ENCODE measurements at places on chromosomes 2 and 18.

GRCh38 chr18:76518123-76518859 lies 23.2 kb upstream of the ZNF516 start:
- DNase-seq, result no peak

DNA sequence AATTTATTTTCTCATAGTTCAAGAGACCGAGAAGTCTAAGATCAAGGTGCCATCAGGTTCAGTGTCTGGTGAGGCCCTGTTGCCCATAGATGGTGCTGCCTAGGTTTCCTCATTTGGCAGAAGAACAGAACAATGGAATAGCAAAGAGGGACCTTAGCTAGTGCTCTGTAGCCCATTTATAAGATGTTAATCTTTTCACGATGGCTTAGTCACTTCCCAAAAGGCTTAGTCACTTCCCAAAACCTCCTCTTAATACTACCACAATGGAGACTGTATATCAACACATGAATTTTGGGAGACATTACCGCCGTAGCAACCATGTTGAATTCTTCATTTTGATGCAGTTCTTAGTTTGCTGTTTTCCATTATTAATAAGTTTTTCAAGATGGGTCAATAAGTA lies 246.3 kb upstream of the NRP2 start:
- DNase-seq, result no peak

GRCh38 chr2:197072533-197072932 lies 146.0 kb upstream of the PGAP1 start:
- no peak for DNase-seq

DNA sequence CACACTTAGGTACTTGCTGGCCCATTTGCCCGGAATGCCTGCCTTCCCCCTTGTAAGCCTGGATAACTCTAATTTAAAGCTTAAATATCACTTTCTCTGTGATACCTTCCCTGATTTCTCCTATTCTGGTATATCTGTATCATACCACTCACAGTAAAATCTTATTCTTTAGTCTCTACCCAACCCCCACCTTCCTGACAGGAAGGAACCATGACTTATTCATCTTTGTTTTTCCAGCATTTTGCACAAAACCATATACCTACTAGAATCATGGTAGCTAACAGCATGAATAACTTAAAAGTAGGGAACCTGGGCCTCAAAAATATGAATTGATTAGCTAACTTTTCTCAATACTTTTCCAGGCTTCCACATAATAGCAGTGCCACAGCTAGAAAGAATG lies 111.5 kb downstream of the GFPT1 start:
- DNase-seq, result no peak

GRCh38 chr2:55247025-55247424 lies 14.5 kb downstream of the RPS27A start:
- DNase-seq, result no peak

DNA sequence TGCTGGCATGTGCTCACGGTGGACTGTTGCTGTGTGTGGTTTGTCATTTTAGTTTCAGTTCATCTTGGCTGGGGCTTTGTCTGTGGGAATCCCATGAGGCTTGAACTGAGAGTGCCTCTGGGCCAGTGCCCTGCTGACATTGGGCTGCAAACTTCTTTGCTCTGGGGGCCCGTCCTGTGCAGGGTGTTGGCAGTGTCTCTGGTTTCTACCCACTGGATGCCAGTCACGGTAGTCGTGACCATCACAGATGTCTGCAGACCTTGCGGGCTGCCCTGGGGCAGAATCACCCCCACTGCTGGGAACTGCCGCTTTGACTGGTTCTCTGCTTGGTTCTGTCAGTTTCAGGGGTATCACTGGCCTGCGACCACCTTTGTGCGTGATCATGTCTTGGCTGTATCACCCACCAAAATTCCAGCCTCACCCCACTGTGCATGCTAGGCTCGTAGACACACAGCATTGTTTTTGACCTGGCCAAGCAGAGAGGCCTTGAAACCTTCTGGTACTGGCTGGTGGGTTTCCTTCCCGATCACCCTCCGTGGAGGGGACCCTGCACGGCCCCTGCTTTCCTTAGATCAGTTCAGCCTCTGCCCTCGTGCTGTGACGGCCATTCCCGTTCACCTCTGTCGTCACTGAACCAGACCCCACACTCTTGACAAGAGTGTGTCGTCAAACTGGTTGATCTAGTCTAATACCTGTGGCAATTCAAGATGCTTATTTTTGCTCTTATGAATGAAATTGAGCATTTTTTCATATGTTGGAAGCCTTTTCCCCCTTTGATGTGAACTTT lies 57.6 kb downstream of the KCNG2 start:
- DNase-seq, result no peak

- DNase-seq, result no peak
Observed at GRCh38 chr2:56386657-56387056, 202.9 kb downstream of the CCDC85A start.

GRCh38 chr2:99600981-99601651 lies 111.3 kb upstream of the REV1 start:
- DNase-seq, result no peak

- DNase-seq, result no peak
Observed at GRCh38 chr2:233118648-233119000, 58.5 kb downstream of the INPP5D start.

DNA sequence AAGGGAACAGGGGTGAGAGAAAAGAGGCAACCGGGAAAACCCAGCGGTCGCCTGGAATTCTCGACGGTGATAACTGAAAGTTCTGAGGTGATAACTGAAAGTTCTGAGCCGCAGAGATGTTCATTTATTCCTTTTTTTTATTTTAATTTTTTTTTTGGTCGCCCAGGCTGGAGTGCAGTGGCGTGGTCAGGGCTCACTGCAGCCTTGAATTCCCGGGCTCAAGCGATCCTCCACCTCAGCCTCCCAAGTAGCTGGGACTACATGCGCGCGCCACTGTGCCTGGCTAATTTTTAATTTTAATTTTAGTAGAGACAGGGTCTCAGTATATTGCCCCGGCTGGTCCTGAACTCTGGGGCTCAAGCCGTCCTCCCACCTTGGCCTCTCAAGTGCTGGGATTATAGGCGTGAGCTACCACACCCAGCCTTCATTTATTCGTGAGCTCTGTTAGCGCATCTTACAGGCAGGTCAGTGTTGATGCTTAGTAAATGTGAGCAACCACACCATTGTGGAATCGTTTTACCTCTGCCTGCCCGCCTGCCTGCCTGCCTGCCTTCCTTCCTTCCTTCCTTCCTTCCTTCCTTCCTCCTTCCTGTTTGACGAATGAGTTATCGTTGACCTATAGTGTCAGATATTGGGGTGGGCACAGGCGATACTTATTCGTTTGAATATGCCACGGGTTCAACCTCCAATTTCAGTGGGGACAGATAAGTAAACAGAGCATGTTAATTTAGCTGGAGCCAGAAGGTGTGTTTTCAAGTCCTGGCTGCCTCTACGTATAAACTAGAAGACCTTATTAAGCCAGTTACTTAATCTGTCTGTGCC lies 557 bp upstream of the E2F6 start:
- no peak for DNase-seq

DNA sequence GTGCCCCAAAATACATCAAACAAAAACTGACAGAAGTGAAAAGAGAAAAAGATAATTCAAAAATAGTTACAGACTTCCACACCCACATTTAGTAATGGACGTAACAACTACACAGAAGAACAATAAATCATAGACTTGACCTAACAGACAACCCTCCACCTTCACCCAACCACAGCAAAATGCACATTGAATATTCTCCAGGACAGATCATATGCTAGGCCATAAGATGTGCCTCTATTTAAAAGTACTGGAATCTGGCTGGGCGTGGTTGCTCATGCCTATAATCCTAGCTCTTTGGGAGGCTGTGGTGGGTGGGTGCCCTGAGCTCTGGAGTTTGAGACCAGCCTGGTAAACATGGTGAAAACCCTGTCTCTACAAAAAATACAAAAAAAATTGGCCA lies 20.0 kb downstream of the SLC66A2 start:
- DNase-seq, result no peak

DNA sequence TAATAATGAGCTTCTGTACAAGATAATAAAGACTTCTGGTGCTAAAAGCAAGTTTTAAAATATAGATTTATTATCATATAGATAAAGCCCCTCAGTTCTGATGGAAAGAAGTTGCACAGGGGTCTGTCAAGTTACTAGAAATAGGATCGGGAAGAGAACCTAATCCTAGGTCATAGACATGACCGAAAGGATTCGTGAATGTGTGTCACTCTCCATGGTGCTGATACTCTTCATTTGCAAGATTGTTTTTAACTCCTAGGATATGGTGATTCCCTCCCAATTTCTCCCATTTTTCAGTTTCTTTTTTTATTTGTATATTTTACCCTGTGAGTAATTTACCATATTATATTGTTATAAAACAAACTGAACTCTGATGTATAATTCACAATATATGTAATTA lies 58.9 kb upstream of the CTNNA2 start:
- no peak for DNase-seq

- no peak for DNase-seq
Observed at GRCh38 chr18:10511236-10511635, 14.6 kb upstream of the NAPG start.

DNA sequence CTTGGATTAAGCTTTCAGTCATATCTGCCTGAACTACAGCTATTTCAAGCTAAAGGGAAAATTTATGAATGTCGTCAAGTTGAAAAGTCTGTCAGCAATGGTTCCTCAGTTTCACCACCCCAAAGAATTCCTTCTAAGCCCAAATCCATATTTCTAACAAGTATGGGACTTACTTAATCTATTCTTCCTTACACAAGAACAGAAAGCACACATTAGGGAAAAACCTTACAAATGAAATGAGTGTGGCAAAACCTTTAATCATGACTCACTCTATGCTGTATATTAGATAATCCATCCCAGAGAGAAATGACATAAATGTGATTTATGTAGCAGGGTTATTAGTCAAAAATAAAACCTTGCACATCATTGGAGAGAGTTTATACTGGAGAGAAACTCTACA lies 78.9 kb downstream of the RAB31 start:
- no peak for DNase-seq

GRCh38 chr2:177078416-177078815 lies 134.2 kb upstream of the HNRNPA3 start:
- no peak for DNase-seq

GRCh38 chr18:22424565-22424963 lies 6.8 kb upstream of the CTAGE1 start:
- DNase-seq, result no peak

- DNase-seq, result no peak
Observed at GRCh38 chr2:25606892-25607291, 66.5 kb downstream of the DTNB start.

GRCh38 chr2:201242571-201243277 lies 17.6 kb upstream of the CASP8 start:
- DNase-seq, result no peak

GRCh38 chr2:38748391-38748790 lies 2.8 kb downstream of the SRSF7 start:
- DNase-seq, result no peak
